ENCODE measurements at places on chromosomes 2 and 18.

DNA sequence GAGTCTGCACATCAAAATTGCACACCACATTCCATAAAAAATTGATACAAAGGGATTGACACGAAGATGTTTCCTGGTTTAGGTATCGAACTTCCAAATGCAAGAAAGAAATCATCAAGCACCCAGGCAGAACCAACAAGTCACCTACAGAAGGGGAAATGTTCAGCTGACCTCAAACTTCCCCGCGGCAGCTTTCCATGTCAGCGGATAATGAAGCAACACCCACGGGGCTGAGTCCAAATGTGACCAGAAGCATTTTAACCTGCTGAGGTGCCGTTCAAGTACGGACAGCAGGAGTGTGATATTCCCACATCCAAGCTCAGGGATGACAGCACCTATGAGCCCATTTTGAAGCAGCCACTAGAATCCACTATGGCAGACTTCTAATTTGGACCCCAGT, 124.9 kb downstream of the GALNT14 start:
- no peak for DNase-seq

GRCh38 chr2:217064234-217065011, 204.6 kb upstream of the TNP1 start:
- no peak for DNase-seq

DNA sequence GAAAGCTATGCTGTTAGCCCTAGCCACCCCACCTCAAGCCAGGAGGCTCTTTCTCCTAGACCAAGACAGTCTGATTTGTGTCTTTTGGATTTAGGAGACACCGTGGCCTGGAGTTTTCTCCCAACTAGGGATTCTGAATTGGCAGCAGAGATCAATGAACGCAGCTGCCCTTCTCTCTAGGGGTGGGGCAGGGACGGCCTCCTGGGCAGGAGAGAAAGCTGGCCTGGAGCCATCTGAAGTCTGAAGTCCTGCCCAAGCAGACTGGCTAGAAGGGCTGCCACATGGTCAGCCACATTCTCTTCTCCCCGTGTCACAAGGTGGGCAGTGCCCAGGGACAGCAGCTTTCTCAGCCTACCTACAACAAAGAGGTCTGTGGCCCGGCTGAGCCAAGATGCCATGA, 45.1 kb downstream of the PIEZO2 start:
- no peak for DNase-seq

DNA sequence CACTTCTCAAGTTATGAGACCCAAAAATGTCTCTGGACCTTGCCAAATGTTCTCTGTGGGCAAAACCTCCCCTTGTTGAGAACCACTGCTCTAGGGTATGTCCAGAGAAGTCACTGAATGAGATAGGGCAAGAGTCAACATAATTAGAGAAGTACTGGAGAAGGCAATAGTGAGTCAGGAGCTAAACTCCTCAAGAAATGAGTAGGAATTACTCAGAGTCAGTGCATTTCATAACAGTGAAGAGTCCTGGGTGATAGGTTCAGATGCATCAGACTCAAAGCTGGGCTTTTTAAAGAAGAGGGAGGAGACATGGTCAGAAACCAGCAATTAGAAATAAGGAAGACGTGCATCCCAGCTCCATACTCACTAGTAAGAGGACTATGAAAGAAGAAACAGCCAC, 38.6 kb upstream of the IHH start:
- DNase-seq = no peak

DNA sequence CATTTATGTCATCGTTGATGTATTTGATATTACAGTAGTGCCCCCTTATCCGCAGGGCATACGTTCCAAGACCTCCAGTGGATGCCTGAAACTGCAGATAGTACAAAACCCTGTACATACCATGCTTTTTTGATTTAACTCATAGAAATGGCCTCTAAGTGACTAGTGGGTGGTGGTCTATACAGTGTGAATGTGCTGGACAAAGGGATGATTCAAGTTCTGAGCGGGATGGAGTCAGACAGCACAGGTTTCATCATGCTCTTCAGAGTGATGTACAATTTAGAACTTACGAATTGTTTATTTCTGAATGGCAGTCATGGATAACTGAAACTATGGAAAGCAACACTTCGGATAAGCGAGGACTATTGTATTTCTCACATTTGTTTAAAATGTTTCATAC, 473.1 kb upstream of the FANCL start:
- DNase-seq = no peak

- DNase-seq = no peak
These were observed 221.7 kb downstream of the SOX11 start for GRCh38 chr2:5913711-5914395.

DNA sequence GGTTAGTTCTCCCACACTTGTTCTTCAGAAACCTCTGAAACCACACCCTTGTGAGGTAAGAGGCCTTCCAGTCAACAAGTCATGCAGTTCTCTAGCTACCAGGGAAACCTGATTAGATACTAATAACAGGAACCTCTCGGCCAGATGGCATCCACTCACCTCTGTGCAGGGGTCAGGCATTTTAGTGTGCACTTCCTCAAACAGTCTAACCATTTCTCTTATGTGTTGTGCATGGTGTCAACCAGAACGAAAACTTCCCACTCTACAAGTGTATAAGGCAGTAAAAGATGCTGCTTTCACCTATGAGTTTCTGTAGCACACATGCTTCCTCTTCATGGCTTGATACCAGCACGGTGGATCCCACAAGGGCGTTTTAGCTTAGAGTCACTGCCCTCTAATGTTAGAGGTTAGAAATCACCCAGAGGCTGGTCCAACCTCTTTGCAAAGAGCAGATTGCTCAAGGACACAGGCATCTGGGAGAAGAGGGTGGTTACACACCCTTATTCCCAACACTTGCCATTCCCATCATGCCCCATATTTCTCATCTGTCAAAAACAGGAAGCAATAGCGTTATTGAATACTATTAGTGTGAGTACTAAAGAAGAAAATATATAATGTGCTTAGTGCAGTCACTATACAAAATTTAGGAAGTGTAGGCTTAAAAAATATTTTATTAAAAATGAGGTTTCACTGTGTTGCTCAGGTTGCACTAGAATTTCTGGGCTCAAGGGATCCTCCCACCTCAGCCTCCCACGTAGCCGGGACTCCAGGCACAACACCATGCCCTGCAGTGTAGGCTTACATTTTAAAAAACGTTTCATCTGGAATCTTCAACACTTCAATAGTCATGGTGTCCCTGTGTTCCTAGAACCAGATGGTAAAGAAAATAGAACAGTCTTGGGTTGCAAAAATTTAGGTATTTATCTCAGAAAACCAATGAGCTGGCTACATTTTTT, 34.5 kb upstream of the RAB31 start:
- no peak for DNase-seq

DNA sequence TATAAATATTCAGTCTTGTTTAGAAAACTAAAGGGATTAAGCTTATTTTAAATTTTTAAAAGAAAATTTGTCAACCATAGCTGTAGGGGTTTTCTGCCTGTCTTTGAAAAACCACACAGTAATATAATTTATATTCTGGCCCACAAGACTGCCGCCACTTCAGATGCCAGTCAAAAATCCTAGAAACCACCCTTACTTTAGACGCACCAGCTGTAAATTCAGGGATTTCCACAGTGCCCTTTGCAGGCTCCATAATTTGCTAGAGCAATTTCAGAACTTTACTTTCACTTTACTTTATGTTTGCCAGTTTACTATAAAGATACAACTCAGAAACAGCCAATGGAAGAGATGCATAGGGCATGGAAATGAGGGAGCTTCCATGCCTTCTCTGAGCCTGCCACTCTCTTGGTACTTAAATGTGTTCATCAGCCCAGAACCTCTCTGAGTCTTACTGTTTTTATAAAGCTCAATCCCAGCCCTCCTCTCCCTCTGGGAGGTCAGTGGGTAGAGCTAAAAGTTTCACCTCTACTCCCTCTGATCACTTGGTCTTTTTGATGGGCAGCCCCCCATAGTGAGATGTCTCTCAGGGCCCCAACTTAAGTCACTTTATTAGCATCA, 63.3 kb downstream of the KYNU start:
- DNase-seq = no peak

GRCh38 chr2:196601430-196602306, 37.8 kb upstream of the CCDC150 start:
- no peak for DNase-seq

DNA sequence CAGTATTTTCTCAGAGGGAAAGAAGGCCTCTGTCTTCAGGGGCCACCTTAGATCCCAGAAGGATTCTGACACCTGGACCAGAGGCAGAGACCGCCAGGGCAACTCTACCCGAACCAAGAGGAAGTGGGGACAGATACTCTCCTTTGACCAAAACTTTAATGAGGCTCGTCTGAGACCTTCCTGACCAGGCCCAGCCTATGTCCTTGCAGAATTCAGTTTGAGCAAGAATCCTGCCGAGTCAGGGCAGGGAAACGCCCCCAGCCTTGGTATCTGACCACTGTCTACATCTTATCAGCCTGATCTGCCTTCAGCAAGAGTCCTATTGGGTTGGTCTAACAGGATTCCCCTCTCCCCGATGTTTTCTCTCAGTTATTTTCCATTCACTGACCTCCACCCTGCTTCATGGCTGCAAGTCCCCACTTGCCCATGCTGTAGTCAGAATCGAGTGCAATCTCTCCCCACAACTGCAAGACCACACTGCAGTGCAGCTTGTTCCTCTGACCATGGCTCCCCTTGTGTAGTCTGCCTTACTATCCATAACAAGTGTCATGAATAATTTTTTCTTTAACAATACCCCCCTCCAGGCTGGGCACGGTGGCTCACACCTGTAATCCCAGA, 95.0 kb downstream of the MSH2 start:
- no peak for DNase-seq

DNA sequence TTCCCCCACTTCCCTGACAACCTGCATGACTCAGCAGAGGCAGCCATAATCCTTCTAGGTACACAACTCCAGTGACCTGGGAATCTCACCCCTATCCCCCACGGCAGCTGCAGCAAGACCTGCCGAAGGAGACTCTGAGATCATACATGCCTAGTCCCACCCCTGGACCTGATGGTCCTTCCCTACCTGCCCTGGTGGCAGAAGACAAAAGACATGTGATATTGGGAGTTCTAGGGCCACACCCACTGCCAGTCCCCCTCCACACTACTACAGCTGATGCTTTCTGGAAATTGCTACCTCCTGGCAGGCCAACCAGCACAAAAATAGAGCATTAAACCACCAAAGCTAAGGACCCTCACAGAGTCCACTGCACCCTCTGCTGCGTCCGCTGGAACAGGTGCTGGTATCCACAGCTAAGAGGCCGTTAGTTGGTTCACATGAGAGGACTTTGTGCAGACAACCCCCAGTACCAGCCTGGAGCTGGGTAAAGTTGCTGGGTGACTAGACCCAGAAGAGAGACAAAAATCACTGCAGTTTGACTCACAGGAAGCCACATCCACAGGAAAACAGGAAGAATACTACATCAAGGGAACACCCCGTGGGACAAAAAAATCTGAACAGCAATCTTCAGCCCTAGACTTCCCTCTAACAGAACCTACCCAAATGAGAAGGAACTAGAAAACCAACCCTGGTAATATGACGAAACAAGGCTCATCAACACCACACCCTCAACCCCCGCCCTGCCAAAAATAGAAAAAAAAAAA, 12.5 kb downstream of the MARCO start:
- DNase-seq = no peak
